M059J (cell line): ENCODE measurements at places on chromosomes 11 and 22. TPM values are rescaled to one million over a fixed set of nuclear protein-coding genes. Genes with fewer than 3 reads are reported as not detected.

Gene DEUP1
- total RNA-seq = not detected in 2 replicates

DNA sequence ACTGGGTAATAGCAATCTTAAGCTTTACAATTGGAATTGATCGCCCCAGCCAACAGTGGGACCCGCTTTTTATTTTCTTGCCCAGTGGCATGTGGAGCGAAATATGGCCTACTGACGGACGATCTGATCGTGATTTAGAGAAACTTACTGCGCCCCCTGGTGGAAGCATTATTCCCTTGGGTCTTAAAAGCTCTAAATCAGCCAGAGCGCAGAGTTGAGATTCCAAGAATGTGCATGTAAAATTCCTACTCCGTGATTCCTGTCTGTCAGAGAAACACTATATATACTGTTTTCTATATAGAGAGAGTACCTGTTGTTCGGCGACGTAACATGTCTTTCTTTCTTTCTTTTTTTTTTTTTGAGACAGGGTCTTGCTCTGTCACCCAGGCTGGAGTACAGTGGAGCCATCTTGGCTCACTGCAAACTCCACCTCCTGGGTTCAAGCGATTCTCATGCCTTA lies 3.7 kb upstream of the DPF2 start:
- DNase-seq = peak; percentile 84

DNA sequence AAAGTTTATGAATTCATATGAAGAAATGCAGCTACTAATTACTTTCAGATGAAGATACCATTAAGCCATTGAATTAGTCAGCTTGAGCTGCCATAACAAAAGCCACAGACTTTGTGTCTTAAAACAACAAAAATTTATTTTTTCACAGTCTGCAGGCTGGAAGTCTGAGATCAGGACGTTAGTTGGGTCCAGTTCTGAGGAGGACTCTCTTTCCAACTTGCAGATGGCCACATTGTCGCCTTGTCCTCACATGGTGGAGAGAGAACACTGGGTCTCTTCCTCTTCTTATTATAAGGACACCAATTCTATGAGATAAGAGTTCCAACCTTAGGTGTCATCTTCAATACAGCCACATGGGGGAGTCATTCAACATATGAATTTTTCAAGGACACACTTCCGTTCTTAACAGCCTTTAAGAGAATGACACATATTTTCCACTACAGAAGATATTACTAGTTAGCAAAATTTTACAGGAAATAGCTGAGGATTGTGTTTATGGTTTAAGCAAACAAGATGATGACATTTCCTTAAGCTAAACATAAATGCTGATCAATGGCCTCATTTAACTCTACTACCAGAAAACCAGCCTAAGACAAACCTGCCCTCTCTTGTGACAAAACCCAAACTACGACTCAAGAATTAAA lies 56.0 kb downstream of the DCUN1D5 start:
- DNase-seq = peak; percentile 89

Gene UBQLNL
- total RNA-seq = 0.34 TPM in 1 of 2 replicates, not detected in the other

Gene PACS1
- 24.2 and 32.7 TPM in 2 replicates for total RNA-seq

DNA sequence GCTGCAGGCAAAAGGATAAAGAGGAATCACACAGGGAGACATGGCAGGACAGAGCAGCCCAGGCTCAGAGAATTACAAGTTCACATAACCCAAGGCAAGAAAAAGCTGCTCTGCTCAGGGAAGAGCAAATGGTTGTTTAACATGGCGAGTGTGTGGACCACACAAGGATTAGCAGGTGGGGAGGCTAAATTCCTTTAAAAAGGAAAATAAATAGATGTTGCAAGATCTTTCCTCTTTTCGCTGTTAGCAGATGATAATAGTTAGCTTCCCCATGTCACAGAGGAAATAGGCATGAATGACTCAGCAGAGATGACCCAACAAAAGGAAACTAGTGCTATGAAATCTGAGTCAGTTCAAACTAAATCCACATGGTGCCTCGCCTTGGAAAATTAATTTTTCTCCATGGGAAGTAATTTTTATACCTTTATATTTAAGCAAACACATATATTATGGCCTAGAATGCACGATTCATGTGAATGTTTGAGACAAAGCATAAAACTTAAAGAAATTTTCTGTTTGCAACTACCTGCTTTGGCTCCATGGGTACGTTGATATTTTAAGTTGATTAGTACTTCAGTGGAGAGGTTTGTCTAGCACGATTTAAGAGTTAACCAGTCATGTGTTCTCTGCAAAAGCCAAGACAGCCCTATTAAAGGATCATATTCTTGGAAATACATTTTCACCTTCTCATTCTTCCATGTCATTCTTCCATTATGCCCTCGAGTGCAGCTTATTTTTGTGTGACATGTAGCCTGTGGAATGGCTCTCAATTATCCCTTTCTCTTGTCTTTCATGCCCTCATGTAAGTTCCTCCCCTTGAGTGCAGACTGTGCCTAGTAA lies 38.5 kb upstream of the FJX1 start:
- DNase-seq = peak; percentile 90

DNA sequence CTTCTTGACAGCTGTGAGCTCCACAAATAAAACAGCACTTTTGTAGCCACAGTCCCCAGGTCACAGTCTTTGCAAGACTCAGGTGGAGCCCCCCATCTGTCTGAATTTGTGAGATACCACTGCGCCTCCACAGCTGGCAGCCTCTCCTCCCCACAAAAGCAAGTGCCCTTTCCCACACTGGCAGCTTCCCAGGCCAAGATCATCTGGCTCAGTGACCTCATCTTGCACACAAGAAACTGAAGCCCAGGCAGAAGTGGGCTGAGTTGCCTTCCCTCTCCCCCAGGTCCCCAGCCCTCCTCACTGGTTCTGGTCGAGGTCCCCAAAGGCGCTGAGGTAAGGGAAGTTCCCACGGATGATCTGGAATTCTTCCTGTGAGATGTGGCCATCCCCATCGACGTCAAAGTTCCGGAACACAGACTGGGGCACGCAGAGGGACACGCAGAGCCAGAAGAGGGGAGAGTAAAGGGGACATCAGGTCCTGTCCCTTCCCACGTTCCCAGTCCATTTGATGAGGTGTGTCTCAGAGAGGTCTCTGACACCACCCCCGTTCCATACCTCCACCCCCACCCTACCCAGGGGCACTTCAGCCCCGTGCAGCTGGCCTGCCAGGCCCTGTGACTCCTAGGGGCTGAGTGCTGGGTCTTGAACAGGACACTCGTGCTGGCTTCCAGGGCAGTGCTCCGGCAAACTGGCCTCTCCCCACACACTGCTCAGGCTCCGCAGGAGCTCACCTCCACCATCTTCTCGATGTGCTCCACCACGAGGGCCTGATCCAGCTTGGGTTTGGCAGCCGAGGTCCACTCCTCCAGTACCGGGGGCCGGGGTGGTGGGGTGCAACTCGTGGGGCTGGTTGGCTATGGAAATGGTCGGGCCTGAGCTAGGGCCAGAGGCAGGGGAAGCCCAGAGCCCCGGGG lies 8.9 kb downstream of the RASGRP2 start:
- no peak for DNase-seq

GRCh38 chr11:117771197-117771596 lies 25.8 kb downstream of the DSCAML1 start:
- no peak for DNase-seq

Gene KRTAP5-9
- not detected in 2 replicates for total RNA-seq

DNA sequence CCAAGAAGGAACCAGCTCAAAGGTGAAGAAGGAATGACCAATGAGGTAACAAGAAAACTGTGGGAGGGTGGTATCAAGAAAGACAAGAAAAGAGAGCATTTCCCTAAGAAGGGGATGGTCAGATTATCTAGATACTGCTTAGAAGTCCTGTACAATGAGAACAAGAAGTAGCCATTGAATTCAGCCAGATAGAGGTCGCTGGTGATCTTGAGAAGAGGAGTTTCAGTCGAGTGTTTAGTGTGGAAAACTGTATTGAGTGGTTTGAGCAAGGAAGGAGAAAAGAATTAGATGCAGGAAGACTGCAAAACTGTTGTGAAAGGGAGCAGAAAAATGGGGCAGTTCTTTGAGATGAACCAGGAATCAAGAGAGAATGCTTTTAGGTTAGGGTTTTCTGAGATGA lies 74.6 kb upstream of the FAT3 start:
- DNase-seq = peak; percentile 12

GRCh38 chr22:38074181-38075104 lies 9.5 kb downstream of the SLC16A8 start:
- DNase-seq = no peak

DNA sequence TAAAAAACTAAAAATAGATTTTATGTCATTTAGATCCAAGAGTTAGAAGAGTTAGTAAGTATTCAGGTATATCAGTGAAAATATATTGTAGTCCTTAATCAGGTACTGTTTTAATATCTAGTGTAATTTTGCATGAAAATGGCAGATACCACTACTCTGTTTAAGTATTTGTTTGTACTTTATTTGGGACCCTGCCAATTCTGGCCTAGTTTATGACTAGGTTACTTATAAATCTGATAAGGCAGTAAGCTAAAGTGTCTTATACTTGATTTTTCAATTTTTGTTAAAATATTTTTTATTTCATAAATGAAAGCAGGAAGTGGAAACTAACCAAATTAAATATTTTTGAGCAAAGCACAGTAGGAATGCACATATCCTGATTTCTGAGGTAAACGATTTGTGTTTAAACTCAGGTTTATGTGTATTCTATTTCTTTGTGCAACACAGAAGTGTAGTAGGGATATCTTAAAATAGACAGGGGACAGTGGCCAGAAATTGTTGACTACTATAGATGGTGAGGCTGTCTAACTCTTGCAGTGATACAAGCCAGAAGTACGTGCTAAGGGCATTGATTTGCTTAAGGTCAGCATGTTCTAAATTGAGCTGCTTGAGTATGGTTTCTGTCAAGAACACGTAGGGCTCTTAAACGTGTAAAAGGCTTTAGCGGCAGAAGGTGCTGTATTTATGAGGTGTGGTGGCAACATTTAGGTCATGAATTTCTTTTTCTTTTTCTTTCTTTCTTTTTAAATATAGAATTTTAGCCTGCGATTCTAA lies 34.0 kb downstream of the HIPK3 start:
- DNase-seq = no peak

DNA sequence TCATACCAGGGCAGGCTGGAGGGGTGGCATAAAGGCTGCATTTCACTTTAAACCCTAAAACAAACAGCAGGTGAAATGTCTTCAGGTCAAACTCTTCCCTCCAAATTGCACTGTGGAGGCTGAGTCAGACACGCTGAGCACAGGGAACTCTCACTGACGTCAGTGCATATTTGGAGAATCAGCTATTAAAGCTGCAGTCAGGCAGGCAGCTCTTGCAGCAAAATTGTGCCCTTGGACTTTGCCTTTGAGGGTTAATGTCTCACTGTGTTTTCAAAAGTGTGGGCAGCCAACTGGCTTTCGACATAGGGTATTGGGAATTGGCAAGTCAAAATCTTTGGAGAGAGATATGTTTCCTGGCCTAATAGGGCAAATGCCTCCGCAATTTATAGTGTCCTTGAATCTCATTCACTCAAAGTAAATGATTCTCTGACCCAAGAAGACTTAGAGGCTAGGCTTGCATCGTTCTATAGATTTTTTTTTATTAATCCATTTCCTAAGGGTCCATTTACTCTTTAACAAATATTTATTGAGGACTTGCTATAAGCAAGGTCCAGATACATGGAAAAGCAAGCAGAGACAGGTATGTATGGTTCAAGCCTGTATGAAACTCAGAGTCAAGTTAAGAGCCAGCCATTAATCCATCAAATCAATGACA lies 27.7 kb upstream of the SMCO4 start:
- peak; percentile 77 for DNase-seq

DNA sequence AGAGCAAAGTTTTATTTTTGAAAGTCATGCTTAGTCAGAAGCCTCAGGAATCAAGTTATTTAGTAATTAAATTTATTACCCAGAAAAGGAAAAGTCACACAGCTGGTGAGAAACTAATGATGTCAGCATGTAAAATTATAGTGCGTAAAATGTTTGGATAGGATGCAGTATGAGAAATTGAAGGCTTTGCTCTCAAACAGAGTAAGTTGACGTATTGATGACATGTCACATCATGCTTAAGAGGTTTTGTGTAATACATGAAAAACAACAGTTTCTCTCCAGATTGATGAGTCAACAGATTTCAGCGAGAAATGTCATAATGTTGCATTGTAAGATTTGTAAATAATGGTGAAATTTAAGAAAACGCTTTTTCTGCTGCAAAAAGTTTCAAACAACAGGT lies 769.8 kb downstream of the METTL15 start:
- peak; percentile 44 for DNase-seq

- DNase-seq = peak; percentile 38
These were observed 56.3 kb downstream of the KREMEN1 start for GRCh38 chr22:29128891-29129807.

Gene OR4A16
- not detected in 2 replicates for total RNA-seq

DNA sequence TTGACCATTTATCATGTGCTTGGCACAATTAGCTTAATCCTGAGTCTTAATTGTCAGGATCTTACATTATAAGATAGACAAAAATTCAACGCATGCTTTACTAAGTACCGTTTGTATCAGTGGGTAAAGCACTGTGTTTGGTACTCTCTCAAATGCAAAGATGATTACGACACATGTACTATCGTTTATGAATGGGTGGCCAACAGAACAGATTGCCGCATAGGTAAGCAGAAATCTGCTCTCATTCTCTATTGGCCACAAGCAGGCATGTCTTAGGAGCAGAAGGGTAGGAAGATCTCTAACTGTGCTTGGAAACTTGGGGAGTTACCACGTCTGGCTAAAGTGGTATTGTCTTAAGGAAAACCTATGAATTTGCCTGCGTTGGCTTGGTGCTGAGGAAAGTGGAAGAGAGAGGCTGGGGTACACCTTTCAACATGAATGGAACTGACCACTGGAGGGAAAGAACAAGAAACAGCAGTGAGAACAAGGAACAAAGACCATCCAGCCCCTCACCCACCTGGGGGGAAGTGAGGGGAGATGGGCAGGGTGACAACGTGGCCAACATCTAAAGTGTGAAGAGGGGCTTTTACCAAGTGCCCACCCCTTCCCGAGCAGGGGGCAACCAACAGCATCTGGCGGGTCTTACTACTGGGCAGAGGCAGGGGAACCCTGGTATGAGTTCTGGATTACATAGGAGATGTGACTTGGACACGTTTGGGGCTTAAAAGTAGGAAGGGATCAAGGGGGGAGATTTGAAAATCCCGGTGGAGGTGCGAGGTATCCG lies 1.0 kb upstream of the TUBA8 start:
- no peak for DNase-seq

Gene CNGA4
- not detected in 2 replicates for total RNA-seq

- DNase-seq = peak; percentile 81
These were observed 427.9 kb upstream of the DDI1 start for GRCh38 chr11:103608566-103608965.

Gene OR51E2
- total RNA-seq = not detected in 2 replicates

Gene TP53AIP1
- not detected in 2 replicates for total RNA-seq

DNA sequence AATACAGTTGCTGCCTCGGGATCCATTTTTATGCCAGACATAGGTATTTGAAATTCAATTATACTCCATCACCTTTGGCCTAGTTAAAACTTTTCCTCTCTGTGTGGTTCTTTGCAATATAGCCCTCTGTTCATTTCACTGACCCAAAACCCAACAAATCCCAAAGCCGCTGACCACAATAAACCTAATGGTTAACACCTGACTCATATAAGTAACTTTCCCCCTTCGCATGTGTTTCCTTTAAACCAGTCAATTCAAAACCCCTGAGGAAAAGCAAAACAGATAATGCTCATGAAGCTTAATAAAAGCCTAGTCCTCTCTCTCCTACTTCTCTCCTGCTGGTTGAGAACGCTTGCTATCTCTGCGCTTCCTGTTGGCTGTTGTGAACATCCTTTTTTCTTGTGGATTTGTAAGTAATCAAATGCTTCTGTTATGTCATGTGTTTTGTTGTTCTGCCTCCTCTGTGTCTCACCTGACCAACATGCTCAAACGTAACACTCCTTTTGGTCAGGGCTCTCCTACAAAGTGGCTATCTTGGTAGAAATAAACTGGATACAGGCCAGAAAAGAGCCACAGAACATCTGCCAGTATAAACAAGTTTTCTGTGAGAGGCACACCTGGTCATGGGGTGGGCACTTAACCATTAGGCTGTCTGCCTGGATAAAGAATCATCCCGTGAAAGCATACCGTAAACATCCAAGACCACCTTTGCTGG lies 652.6 kb downstream of the METTL15 start:
- peak; percentile 94 for DNase-seq

Gene RBMXL2
- not detected in 2 replicates for total RNA-seq
